Fibroblast of skin of abdomen (primary cell): ENCODE measurements at places on chromosomes 3 and 15.

- DNase-seq = peak; percentile 91
Observed at GRCh38 chr15:79970624-79971434, at the start of gene BCL2A1. Gene BCL2A1 (minus strand): TSS chr15:79971196. CDS start chr15:79971119, 77 bp downstream.

GRCh38 chr3:136343873-136344555 lies 93.9 kb downstream of the PCCB start:
- peak; percentile 94 for DNase-seq

DNA sequence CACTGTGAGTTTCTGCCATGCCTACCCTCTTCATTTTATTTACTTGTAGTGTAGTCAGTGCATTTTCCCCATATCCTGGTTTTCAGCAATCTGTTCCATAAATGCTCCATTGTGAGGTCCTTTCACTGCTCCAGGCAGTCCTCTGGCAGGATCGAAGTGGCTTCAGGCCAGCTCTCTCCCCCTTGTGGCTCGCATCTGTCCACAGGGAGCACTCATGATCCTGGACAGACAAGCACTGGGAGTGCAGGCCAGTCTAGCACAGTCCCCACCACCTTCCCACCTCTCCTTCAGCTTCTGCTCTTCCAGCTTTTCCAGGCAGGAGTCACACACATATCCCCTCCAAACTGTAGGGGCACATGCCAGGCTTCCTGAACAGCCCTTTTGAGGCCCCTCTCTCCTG lies 173.6 kb downstream of the PPM1L start:
- DNase-seq = peak; percentile 20

DNA sequence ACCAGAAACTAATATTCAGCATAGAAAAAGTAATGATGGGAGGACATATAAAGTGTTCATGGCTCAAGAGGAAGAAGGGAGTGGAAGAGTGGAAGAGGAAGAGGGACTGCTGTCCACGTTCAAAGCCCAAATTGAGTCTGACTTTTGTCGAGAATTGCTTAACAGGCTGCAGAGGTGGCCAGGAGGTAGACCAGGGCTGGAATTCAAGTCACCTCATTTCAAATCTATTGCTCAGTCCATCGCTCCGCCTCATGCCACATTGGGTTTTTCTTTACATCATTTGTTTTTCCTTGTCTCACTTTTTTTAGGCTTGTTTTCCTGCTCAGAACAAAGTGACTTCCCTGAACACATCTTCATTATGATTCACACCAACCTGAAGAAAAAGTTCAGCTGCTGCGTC lies 97.0 kb downstream of the RPL39L start:
- DNase-seq = no peak

- DNase-seq = no peak
Observed at GRCh38 chr3:180571831-180572598, 29.9 kb upstream of the TTC14 start.

- peak; percentile 87 for DNase-seq
Observed at GRCh38 chr15:70323111-70323851, 225.6 kb upstream of the TLE3 start.

GRCh38 chr3:106759731-106760130 lies 617.5 kb upstream of the CCDC54 start:
- DNase-seq = peak; percentile 90

DNA sequence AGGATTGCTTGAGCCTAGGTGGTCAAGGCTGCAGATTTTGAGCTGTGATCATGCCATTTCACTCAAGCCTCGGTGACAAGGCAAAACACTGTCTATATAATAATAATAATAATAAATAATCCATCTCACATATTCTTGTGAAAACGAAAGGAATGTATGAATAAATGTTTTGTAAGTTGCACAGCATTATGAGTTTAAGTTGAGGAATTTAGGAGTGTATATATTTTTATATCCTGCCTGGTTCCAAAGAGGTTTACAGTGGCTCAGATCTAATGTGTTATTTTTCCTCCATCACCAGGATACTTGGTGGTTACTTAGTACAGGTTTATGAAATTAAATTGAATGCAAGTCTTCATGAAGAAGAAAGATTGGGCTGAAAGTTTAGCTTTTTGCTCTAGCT lies 77.2 kb downstream of the ATG7 start:
- DNase-seq = no peak

DNA sequence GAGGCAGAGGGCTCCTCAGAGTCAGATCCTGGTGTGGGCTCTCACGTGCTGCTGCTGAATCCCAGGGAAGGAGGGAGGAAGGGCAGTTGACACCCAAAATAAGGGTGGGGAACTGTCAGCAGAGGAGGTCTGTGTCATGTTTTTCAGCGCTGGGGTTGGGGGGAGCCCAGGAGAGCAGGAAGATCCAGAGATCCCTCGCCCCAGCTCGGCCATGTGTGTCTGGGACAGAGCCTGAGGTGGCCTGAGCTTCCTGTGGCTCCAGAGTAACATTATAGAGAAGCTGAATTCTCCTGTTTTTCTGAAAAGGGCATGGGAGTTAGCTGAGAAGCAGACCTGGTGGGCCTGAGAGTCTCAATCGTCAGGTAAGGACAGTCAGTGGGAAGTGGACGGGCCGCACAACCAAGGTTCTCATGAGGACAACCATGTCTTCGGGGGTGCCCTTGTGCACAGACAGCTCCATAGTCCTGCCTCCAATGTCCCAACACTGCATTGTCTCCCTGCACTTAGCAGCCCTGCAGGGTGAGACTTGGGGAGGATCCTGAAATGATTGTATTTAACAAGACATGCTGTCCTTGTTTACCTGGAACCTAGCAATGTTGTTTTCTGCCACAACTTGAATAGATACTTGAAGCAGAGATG lies 18.4 kb downstream of the UMPS start:
- DNase-seq = no peak

GRCh38 chr3:9951962-9952805 lies at the start of gene PRRT3:
Gene PRRT3 (minus strand): TSS chr3:9952408. CDS start chr3:9950115, 2,293 bp downstream.
- peak; percentile 36 for DNase-seq

GRCh38 chr3:196124608-196125007 lies 42.7 kb upstream of the TFRC start:
- DNase-seq = no peak

DNA sequence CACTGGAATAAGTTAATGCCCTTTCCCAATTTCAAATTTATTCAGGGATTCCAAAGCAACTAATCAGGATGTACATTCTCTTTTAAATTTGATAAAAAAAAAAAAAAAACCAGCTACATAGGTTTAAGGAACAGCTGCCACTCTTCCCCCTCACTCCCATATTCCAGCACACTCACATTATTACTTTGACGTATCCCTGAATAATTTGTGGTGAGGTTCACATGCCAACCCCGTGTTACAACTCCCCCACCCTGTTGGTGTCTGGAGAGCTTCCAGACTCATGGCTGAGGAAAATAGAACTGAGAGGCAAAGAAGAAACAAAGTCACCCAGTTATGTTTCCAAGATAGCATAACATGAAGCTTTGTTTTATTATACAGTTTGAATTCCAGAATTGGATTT lies 300.5 kb upstream of the MME start:
- DNase-seq = peak; percentile 85

GRCh38 chr3:114178770-114179368 lies at the start of gene DRD3:
Gene DRD3 (minus strand): TSS chr3:114179052. CDS start chr3:114171992, 7,060 bp downstream.
- DNase-seq = peak; percentile 49

DNA sequence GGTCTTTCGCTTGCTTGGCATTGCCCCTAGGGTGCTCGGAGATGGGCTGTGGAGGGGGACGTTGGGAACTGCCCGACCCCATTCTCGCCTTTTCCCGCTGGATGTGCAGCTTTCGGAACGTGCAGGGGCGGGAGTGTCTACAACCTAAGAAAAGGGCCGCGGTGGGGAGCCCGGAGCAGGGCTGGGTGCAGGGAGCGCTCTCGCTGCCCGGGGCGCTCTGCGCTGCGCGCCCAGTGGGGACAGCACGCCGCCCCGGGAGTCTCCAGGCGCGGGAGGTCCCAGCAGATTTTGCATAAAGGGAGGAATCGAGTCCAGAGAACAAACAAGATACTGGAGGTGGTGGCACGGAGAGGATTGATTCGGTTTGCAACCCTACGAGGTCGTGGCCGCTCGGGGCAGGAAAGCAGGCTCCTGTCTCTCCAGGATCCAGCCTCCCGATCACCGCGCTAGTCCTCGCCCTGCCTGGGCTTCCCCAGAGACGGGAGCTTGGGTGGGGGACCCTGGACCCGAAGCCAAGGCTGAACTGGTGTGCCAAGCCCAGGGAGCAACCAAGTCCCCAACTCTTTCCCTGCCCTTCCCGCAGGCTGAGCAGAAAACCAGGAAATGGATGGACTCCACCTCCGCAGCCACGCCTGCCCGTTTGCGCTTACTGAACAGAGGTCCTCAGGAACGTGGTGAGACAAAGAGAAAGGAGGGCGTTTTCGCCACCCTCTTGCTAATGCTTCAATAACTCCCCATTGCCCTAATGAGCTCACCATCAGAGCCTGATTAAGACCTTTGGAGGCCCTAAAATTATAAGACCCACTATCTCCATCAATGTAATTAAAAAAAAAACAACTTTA lies 59.7 kb downstream of the NOX5 start:
- DNase-seq = peak; percentile 64

DNA sequence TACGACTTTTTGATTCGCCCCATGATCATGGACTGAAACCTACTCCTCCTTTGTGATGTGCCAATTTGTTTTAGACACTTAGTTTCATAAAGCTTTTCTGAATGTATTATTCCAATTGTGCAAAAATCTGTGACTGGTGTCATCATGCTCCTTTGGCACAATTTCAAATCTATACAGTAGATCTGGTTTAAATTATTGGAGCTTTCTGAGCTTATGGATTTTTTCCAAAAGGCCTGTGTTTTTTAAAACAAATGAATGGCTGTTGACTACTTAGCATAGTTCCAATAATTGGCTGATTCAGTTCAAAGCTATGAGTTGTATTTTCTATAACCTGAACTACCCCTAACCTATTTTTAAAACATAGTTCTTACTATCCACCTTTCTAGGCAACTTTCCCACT lies 282.7 kb downstream of the CNTN3 start:
- peak; percentile 69 for DNase-seq

DNA sequence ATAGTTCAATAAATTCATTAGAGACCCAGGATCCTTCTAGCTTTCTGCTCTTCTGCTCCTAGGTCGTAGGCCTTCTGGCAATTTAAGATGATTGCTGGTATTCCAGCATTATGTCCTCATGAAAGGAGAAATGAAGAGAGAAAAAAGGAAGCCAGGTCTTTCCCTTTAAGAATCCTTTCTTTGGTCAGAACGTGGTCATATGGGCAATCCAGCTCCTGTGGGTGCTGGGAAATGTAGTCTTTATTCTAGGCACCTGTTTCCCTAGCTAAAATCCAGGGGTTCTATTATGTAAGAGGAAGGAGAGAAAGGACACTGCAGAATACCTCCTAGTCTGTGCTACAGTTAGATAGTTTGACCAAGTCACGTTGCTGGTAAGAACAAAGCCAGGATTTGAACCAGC lies 35.5 kb upstream of the NR1I2 start:
- no peak for DNase-seq

DNA sequence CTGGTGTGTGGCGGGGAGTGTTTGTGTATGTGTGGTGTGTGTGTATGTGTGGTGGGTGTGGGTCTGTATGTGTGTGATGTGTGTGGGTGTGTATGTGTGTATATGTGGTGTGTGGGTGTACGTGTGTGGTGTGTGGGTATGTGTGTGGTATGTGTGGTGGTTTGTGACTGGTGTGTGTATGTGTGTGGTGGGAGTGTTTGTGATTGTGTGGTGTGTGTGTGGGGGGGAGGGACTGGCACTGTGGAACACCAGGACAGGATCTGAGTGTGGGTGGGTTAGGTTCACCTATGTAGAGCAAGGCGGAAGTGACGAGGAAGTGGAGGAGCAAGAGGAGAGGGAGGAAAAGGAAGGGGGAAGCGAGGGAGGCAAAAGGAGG lies 510.8 kb downstream of the SHQ1 start:
- DNase-seq = no peak

DNA sequence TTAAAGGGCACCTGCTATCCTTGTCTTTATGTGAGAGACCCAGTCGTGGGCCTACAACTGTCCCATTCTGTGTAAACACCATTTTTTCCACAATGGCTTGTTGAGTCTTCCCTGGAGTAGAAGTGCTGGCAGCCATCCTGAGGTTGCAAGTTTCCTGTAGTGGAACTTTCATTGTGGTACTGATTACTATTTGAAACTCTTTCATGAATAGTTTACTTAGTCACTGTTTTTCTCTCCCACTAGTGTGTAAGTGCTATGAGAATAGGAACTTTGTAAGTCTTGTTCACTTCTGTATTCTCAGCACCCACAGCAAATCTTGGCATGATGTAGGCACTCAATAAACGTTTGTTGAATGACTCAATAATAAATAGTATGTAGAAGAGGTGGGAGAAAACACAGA lies 48.6 kb downstream of the RARB start:
- no peak for DNase-seq

DNA sequence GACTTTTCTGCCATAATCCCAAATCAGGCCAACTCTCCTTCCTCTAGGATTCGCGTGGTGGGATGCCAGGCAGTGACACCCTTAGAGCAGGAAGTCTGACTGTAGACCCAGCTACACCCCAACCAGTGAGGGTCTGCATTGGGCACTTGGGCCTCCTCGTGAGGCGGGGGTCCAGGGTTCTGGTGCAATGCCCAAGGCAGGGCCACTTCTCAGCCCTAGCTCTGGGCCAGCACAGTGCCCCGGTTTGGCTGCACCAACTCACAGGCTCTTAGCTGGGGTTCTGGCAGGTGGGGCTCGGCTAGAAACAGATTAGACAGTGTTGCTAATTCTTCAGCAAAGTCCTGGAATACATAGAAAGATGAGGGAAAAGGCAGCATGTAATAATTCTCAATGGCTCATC lies 12.7 kb downstream of the CDAN1 start:
- DNase-seq = no peak

DNA sequence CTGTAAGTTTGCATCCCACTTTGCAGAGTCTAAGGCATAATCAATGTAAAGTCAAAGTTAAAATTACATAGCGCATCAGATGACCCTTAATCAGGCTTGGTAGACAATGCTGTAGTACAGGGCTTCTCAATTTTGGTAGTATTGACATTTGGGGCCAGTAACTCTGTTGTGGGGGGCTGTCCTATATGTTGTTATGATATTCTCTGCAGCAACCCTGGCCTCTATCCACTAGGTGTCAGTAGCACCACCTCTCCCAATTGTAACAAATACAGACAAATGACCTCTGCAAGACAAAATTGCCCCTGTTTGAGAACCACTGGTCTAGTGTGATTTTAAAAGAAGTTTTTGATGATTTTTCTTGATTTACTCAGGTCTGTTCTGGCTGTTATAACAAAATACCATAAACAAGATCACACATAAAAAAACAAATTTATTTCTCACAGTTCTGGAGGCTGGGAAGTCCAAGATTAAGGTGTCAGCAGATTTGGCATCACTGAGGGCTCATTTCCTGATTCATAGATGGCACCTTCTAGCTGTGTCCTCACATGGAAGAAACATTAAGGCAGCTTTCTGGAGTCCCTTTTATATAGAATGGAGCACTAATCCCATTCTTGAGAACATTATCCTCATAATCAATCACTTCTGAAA lies 37.6 kb upstream of the SLC9A9 start:
- peak; percentile 33 for DNase-seq

- DNase-seq = no peak
Observed at GRCh38 chr3:142626971-142627370, 30.8 kb downstream of the PLS1 start.

GRCh38 chr3:34957677-34958076 lies 681.6 kb upstream of the ARPP21 start:
- DNase-seq = peak; percentile 71

- no peak for DNase-seq
Observed at GRCh38 chr15:80155001-80155377, 2.2 kb downstream of the FAH start.

GRCh38 chr15:33448961-33449606 lies 138.3 kb downstream of the RYR3 start:
- no peak for DNase-seq

- no peak for DNase-seq
Observed at GRCh38 chr15:51917493-51917892, 54.1 kb downstream of the LEO1 start.

- DNase-seq = peak; percentile 41
Observed at GRCh38 chr3:194407423-194407822, 8.4 kb upstream of the GP5 start.

GRCh38 chr3:39065197-39065596 lies 13.4 kb downstream of the WDR48 start:
- DNase-seq = peak; percentile 38
